ENCODE measurements at places on chromosomes 12 and 14. TPM values are rescaled to one million over a fixed set of nuclear protein-coding genes. Genes with fewer than 3 reads are reported as not detected.

The MFAP5 gene
- 0.13 TPM for total RNA-seq

The SERPINA10 gene
- not detected for total RNA-seq

The TTC7B gene
- total RNA-seq, result 25.5 TPM

The KRT74 gene
- total RNA-seq, result not detected

The KDM5A gene
- 46.6 TPM for total RNA-seq

DNA sequence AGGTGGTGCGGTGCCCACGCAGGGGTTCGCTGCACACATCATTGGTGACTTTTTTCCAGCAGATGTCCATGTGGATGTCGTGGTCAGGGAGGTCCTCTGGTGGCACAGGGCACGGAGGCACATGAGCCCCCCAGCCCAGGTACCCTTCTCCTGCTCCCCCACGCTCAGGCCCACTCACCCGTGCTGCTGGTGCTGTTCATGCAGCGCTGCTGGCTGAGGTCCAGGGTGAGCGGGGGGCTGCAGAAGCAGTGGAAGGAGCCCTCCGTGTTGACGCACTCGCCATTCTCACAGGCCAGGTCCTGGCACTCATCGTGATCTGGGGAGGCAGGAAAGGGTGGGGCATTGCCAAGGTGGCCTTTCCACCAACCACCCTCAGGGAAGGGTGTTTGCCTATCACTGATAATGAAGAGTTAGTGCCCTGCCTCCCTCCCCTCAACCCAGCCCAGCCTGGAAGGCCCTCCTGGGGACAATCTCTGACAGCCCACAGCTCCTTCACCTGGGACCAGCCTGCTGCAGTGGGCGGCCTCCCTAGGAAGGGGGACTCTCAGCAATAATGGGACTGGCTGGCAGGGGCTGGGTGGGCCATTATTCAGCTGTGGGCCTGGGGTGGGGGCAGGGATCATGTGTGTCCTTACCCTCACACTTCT, 9.8 kb downstream of the ISCA2 start:
- no peak for DNase-seq

- DNase-seq, result no peak
Observed at GRCh38 chr14:73477618-73478266, 13.0 kb upstream of the RIOX1 start.
